ENCODE measurements at places on chromosomes 1 and 21. TPM values are rescaled to one million over a fixed set of nuclear protein-coding genes. Genes with fewer than 3 reads are reported as not detected.

DNA sequence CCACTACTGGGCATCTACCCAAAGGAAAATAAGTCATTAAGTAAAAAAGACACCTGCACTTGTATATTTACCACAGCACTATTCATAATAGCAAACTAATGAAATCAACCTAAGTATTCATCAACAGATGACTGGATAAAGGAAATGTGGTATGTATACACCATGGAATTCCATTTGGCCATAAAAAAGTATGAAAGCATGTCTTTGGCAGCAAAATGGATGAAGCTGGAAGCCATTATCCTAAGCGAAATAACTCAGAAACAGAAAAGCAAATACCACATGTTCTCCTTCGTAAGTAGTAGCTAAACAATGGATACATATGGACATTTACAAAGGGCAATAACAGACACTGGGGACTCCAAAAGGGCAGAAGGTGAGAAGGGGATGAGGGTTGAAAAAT lies 485.7 kb upstream of the BRINP3 start:
- H3K4me3 ChIP-seq = no peak overlapping the region
- H3K36me3 ChIP-seq = no peaks in the 10 kb centered on the region
- no peak for DNase-seq
- no peak overlapping the region for H3K27ac ChIP-seq

DNA sequence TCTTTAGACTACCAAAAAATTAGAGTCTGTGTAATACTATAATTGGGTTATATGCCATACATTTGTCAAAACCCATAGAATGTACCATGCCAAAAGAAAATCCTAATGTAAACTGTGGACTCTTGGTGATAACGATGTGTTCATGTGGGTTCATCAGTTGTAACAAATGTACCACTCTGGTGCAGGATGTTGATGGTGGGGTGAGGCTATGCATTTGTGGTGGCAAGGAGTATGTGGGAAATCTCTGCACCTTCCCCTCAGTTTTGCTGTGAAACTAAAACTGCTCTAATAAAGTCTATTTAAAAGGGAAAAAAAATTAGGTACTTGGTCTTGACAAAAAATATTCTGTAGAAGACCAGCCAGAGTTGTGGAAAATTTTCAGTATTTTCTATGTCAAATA lies 43.4 kb downstream of the INKA2 start:
- H3K27me3 ChIP-seq = no peaks in the 10 kb centered on the region
- DNase-seq = no peak
- no peak overlapping the region for H3K27ac ChIP-seq
- H3K4me1 ChIP-seq = no peaks in the 10 kb centered on the region
- no peak overlapping the region for H3K4me3 ChIP-seq

The LRRC8C gene
- 11.7 TPM for total RNA-seq

GRCh38 chr1:246681900-246682895 lies 42.0 kb upstream of the SCCPDH start:
- H3K4me3 ChIP-seq = no peak overlapping the region
- H3K27ac ChIP-seq = no peak overlapping the region
- no peak for DNase-seq
- no peaks in the 10 kb centered on the region for H3K27me3 ChIP-seq
- H3K36me3 ChIP-seq = no peaks in the 10 kb centered on the region

- H3K4me1 ChIP-seq = no peaks in the 10 kb centered on the region
- H3K36me3 ChIP-seq = no peaks in the 10 kb centered on the region
- DNase-seq = no peak
- no peak overlapping the region for H3K27ac ChIP-seq
Measured at GRCh38 chr1:41411229-41411628, 50.0 kb downstream of the FOXO6 start.

GRCh38 chr21:21146587-21147373 lies 148.6 kb downstream of the NCAM2 start:
- no peaks in the 10 kb centered on the region for H3K36me3 ChIP-seq
- H3K27me3 ChIP-seq = no peaks in the 10 kb centered on the region
- no peaks in the 10 kb centered on the region for H3K4me1 ChIP-seq

The VANGL2 gene
- total RNA-seq = 2.1 TPM

DNA sequence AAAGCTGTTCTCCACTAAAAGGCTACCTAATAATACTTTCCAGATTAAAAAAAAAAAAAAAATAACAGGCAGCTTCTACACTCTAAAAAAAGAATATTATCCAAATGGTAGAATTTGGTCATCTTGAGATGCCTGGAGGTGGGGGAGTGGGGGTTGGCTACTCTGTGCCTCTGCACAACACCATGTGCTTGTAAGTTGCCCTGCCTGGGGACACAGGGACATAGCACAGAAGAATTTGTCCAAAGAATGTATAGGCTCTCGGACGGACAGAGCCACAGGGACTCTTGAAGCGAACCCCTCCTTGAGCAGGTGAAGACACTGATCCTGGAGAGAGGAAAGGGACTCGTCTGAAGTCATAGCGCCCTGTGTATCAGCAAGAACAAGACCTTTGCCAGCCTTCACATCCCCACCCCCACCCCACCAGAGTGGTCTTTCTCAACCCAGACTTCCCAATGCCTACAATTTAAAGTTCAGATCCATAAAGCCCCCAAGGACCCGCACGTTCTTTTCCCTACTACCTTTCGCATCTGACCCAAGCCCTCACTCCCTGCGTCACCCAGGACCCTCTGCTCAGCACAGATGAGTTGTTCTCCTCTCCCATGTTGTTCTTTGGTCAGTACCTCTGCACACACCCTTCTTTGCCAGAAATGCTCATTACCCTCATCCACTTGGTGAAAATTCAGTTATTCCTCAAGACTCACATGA lies 72.6 kb downstream of the LGR6 start:
- H3K36me3 ChIP-seq = no peaks in the 10 kb centered on the region
- no peaks in the 10 kb centered on the region for H3K4me1 ChIP-seq
- DNase-seq = no peak

DNA sequence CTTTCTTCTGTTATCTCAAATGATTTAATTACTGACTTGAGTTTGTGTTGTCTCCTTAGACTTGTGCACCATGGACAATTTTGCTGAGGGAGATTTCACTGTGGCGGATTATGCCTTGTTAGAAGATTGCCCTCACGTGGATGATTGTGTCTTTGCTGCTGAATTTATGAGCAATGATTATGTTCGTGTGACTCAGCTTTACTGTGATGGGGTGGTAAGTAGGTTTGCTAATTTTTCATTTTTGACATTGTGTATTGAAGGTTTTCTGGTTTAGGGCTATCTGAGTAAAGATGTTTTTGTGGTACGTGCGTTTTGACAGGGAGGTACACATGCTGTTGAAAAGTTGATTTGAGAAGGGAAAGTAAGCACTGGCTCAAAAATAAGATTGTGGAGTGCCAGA lies 14.1 kb downstream of the TTC3 start:
- no peak overlapping the region for H3K27ac ChIP-seq
- no peak for DNase-seq
- no peaks in the 10 kb centered on the region for H3K36me3 ChIP-seq
- no peaks in the 10 kb centered on the region for H3K27me3 ChIP-seq

- H3K4me3 ChIP-seq = no peak overlapping the region
- no peak overlapping the region for H3K27ac ChIP-seq
- no peak for DNase-seq
- H3K4me1 ChIP-seq = no peaks in the 10 kb centered on the region
Measured at GRCh38 chr1:20426923-20427322, 59.1 kb downstream of the CAMK2N1 start.

The LCE3E gene
- total RNA-seq = not detected

GRCh38 chr21:15560383-15561056 lies 169.3 kb upstream of the USP25 start:
- no peak overlapping the region for H3K27ac ChIP-seq
- no peaks in the 10 kb centered on the region for H3K36me3 ChIP-seq
- no peak overlapping the region for H3K4me3 ChIP-seq
- no peak for DNase-seq
- no peaks in the 10 kb centered on the region for H3K4me1 ChIP-seq

The DUSP23 gene
- total RNA-seq = 96.8 TPM

The VSIG8 gene
- not detected for total RNA-seq

GRCh38 chr1:230891413-230891812 lies 23.1 kb upstream of the C1orf198 start:
- no peak overlapping the region for H3K4me3 ChIP-seq
- H3K36me3 ChIP-seq = no peaks in the 10 kb centered on the region
- DNase-seq = no peak
- H3K4me1 ChIP-seq = no peaks in the 10 kb centered on the region
- H3K27ac ChIP-seq = no peak overlapping the region

DNA sequence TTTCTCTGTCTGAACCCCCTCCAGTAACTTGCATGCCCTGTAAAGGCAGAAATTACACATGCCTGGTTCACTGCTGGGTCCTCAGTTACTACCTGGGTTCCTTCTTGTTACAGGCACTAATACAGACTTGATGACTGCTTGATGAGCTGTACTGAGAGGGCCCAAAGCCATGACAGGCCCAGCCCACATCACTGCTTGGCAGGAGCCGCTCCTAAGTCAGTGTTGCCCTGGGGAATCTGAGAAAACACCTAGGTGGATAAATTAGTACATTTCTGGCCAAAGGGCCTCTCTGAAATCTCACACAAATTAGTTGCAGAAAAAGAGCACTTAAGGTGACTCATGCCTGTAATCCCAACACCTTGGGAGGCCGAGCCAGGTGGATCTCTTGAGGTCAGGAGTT lies 37.8 kb upstream of the IRF2BP2 start:
- no peak overlapping the region for H3K27ac ChIP-seq
- no peak overlapping the region for H3K4me3 ChIP-seq
- peaks cover 14% of the 10 kb centered on the region for H3K4me1 ChIP-seq
- no peak for DNase-seq

The CCDC185 gene
- not detected for total RNA-seq

DNA sequence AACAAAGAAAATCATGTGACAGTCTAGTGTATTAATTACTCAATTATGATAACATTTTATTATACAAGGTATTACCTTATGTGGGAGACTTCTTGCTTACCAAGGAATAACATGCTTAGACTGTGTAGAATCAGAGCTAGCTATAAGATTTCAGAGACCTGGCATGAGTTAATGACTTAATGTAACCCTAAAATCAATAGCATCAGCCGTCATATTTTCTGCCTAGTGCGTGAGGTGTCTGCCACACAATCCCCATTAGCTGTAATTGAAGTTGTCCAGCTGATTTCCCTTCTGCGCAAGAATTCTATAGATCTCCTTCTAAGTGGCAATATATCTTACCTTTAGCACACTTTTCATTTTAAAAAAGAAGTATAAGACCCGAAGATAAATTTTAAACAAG lies 28.8 kb downstream of the CHODL start:
- H3K36me3 ChIP-seq = no peaks in the 10 kb centered on the region
- no peak overlapping the region for H3K4me3 ChIP-seq
- no peaks in the 10 kb centered on the region for H3K4me1 ChIP-seq
- no peaks in the 10 kb centered on the region for H3K27me3 ChIP-seq

- H3K27me3 ChIP-seq = no peaks in the 10 kb centered on the region
- no peak for DNase-seq
- H3K27ac ChIP-seq = no peak overlapping the region
Measured at GRCh38 chr1:150444232-150444631, 43.0 kb upstream of the TARS2 start.

The FCRL5 gene
- total RNA-seq = 1.7 TPM

GRCh38 chr1:201096041-201096461 lies 16.2 kb downstream of the CACNA1S start:
- H3K27ac ChIP-seq = no peak overlapping the region
- no peaks in the 10 kb centered on the region for H3K36me3 ChIP-seq
- H3K27me3 ChIP-seq = no peaks in the 10 kb centered on the region
- no peak overlapping the region for H3K4me3 ChIP-seq
- no peak for DNase-seq

- no peaks in the 10 kb centered on the region for H3K36me3 ChIP-seq
- no peak for DNase-seq
- H3K4me3 ChIP-seq = no peak overlapping the region
- H3K4me1 ChIP-seq = peaks cover 11% of the 10 kb centered on the region
Measured at GRCh38 chr1:28671254-28671780, 2.7 kb downstream of the GMEB1 start.

GRCh38 chr21:33036430-33037162 lies 10.9 kb downstream of the OLIG2 start:
- no peaks in the 10 kb centered on the region for H3K36me3 ChIP-seq
- H3K27me3 ChIP-seq = peaks cover 16% of the 10 kb centered on the region
- peaks cover 4% of the 10 kb centered on the region for H3K4me1 ChIP-seq
- no peak overlapping the region for H3K4me3 ChIP-seq

GRCh38 chr1:52588535-52588934 lies 13.6 kb upstream of the GPX7 start:
- no peak for DNase-seq
- H3K36me3 ChIP-seq = no peaks in the 10 kb centered on the region
- no peak overlapping the region for H3K27ac ChIP-seq
- H3K27me3 ChIP-seq = no peaks in the 10 kb centered on the region
- H3K4me3 ChIP-seq = no peak overlapping the region
- H3K4me1 ChIP-seq = no peaks in the 10 kb centered on the region

DNA sequence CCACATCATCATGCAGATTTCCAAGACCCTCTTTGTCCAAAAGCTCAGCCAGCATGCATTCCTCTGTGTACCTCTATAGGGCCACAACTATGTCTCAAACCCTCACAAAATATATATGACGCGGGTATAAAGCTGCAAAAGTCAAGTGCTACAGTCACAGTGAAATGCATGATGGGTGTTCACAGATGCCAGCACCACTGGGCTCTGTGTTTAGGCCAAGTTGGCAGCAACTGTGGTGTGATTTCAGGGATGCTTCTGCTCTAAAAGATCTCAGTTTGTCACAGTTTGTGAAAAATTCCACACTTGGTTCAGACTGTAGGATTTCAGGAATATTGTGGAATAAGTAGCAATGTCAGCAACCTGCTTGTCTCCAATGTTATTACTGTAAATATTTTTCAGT lies 23.9 kb upstream of the SELP start:
- H3K4me3 ChIP-seq = no peak overlapping the region
- H3K27me3 ChIP-seq = no peaks in the 10 kb centered on the region
- H3K27ac ChIP-seq = no peak overlapping the region
- H3K4me1 ChIP-seq = no peaks in the 10 kb centered on the region
- DNase-seq = no peak
- no peaks in the 10 kb centered on the region for H3K36me3 ChIP-seq

Measured in upper lobe of left lung (tissue), 6 donors.